IPS DF 6.9 (cell line): ENCODE measurements at places on chromosomes 3 and 15.

GRCh38 chr3:170643831-170644230 lies 58.0 kb upstream of the SLC7A14 start:
- no peak for DNase-seq

- no peak for DNase-seq
Measured at GRCh38 chr3:117941015-117941414, 1093.6 kb downstream of the IGSF11 start.

GRCh38 chr3:77373619-77374018 lies 333.7 kb downstream of the ROBO2 start:
- DNase-seq = no peak

DNA sequence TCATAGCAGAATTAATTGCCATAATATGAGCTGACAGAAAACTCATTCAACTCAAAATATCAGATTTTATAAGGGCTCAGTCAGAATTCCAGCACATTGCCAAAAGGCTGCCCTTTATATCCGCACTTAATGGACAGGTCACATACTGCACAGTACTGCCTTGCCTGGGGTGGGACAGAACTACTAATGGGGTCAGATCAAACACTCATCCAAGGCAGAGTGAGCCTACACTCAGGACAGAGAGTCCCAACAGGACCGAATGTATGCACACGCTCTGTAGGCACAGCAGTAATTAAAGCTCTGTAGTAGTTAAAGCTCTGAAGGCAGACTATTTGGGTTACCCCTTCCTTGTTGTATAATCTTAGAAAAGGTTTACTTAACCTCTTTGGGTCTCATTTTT lies 27.2 kb downstream of the HSPBAP1 start:
- no peak for DNase-seq

GRCh38 chr3:139764069-139764905 lies 86.5 kb upstream of the NMNAT3 start:
- no peak for DNase-seq

GRCh38 chr3:126743350-126743749 lies 39.3 kb downstream of the CHCHD6 start:
- DNase-seq = no peak

GRCh38 chr3:54720604-54721003 lies 207.3 kb downstream of the LRTM1 start:
- no peak for DNase-seq

DNA sequence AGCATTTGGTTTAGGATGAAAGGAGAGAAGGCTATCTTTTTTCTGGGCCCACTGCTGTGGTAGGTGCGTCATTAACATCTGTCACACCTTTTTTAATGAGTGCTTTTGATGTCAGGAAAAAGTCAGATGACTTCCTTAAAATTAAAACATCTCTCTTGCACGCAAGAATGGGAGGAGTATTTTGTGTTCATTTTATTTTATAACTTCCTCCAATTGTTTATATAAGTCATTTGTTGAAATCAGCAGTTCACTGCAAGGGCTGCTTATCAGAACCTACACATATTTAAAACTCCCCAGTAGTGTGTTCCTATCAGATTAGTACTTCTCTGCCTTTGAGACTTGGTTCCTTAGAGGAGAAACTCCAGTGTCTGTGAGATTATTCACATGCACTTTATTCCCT lies 143.8 kb downstream of the NEO1 start:
- no peak for DNase-seq

GRCh38 chr3:10929978-10930665 lies 62.4 kb upstream of the SLC6A1 start:
- no peak for DNase-seq

DNA sequence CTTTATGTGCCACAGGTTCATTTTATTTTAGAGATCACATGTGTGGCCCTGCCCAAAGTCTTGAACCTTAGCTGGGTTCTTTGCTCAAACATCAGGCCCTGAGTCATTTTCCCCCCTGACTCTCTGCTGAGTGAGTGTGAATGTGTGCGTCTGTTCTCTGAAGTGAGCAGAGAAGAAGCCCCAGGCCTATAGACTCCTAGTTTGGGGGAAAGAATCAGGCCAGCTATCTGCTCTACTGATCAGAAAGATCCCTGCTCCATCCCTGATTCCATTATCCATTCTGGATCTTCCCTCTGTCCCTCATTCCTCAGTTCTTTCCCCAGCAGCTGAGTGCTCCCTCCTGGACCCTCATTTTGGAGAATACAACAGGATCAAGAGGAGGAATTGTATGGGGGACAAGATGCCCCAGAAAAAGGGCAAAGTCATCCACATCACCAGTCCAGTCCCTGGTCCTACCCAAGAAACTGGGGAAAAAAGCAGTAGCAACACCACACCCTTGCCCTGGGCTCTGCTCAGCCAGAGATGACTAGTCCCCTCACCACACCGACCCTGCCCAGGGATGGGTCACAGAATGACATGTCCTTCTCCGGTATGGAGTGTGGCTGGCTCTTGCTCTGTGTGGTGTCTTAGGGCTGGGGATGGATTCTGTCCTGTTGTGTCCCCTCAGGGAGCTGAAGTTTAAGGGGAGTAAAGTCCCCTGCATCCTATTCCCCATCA lies 3.2 kb downstream of the DUOX1 start:
- no peak for DNase-seq

DNA sequence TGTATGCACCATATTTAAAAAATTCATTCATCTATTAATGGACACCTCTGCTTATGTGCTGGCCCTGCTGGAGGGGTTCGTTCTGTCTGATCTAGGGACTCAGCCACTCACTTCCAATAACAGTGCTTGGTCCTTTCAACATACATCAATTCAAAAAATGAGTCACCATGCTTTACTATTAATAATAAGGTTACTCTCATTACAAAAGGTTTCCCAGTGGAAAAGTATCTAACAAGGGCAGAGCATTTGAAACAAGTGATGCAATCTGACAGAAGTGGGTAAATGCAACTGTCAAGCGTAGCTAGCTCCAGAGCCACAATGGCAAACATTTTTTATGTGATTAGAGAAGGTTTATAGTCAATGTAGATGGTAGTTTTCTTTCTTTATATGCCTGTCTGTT lies 67.9 kb upstream of the TNIK start:
- DNase-seq = no peak

DNA sequence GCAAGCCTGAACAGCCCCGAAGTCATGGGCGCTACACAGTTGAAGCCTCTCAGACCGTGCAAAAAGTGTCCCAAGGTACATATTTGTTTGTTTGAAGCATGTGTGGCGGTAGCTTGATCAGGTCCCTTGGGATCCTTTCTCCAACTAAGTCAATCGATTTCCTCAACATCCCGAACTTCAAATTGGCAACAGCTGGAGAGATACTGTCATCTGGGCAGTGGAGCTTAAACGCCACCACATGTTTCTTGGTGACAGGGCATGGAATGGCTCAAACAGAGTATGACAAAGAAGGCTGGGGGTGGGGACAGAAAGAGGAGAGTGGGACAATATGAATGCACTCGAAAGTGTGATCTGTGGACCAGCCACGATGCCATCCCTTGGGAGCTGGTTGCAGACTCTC lies 84.9 kb upstream of the PSMD6 start:
- DNase-seq = no peak

- no peak for DNase-seq
Measured at GRCh38 chr15:91694831-91695210, 158.7 kb upstream of the SLCO3A1 start.

- no peak for DNase-seq
Measured at GRCh38 chr3:40681658-40682055, 156.9 kb downstream of the ZNF621 start.

DNA sequence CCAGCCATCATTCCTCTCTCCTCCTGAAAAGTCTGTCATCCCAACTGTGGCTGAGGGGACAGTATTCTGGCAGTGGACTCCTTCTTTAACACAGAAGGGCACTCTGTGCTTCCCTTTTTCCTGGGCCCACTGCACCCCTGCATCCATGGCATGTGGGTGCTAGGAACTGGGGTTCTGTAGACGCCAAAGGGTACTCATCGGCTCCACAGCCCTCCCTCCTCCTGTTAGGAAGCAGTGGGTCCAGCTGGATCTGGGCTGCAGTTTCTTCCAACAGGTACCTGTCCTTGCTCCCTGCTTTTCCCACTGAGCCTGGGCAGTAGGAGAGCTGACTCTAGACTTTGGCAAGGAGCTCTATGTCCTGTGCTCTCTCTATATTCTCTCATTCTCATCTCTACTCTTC lies 6.4 kb upstream of the MANF start:
- DNase-seq = no peak

DNA sequence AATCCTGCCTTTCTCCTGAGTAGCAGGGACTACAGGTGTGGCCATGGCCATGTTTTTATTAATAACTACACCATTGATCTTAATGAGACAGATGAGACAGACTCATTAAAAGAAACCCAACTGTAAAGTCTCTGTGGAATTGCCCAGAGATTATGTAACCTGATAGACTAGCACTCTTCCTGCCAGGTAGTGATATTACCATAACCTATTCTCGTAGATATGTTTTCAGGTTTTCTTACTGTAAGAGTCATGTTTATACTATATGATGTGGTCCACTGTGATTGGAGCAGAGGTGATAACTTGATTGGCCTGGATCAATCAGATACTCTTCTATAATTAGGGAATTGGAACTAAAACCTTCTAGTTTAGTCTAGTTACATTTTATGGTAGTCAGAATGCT lies 93.7 kb downstream of the NFKBIZ start:
- DNase-seq = no peak

GRCh38 chr3:49296781-49297411 lies 19.9 kb upstream of the C3orf62 start:
- DNase-seq = no peak

DNA sequence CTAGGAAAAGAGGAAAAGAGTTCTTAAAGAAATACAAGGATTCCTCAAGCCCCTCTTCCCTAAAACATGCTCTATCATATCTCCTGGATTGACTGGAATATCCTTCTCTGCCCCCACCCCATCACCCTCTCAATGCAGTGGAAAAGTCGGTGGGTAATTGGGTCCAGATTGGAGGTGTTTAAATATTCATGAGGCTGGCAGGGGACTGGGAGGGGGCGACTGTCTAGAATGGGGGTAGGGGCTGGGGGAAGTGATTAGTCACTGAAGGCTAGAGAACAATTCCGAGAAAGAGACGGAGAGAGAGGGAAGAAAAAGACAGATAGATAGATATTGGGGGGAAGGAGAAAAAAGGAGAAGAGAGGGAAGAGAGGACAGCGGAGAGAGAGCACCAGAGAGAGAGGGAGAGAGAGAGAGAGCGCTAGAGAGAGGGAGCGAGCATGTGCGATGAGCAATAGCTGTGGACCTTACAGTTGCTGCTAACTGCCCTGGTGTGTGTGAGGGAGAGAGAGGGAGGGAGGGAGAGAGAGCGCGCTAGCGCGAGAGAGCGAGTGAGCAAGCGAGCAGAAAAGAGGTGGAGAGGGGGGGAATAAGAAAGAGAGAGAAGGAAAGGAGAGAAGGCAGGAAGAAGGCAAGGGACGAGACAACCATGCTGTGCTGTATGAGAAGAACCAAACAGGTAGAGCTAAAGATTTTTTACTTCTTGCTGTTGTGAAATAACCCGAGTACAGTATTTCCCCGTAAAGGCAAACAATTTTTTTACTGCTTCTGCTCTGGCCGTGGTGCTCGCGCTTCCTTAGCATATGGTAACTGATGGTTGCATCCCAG lies at the start of gene GAP43:
Gene GAP43 (plus strand): TSS at position 467 of the 825 bp plus-strand sequence. CDS start 180 bp downstream, at position 647.
- peak; percentile 55 for DNase-seq

DNA sequence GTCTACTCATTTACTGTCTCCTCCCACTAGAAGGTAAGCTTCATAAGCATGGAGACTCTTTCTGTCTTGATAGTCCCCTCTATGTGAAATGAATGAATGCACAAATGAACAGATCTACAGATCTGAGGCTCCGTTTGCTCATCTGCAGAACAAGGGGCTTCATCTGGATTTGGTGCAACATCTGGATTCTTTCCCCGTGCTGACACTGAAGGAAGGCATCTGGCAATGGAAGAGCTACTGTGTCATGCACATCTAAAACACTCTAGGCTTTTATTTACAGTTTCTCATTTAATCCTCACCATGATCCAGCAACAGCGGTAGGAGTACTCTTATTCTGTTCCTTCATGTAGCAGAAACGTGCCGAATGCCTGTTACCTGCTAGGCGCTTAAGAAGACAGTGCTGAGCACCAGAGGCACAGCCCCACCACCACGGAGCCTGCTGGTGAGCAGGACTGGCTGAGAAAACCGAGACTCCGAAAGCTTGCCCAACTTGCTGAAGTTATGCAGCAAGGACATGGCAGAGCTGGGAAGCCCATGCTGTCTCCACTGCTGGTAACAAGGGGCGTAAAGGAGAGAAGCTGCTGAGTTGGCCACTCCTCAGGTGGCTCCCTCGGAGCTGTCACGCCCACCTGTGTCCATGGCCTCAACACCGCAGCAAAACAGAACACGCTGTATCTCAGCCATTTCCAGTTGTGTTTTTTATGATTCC lies 31.1 kb downstream of the LSM3 start:
- no peak for DNase-seq

DNA sequence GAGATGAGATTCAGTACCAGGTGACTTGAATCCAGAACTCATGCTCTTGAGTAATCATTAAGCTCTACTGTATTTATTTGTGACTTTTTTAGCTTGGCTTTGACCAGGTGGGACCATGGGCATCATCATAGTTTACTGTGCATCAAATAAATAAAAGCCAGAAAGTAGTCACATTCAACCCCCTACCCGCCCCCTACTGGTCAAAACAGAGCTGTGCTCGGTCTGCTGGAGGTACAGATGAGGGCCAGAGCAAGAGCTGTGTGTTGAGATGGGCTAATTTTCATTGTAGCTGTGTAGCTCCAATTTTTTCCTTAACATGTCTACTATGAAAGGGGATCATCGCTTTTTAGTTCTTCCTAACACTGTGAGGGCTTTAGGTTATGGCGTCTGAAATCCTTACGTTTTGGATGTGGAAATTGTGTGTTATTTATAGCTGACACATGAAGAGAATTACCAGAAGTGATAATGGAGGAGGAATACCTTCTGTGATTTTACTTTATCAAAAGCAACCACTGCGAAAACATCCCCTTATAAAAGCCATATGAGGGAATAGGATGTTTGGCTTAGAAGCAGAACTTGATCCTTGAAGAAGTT lies 375.1 kb downstream of the PTPRG start:
- no peak for DNase-seq

- no peak for DNase-seq
Measured at GRCh38 chr15:88243895-88244787, 12.4 kb downstream of the NTRK3 start.

GRCh38 chr15:51067510-51067909 lies 27.2 kb downstream of the TNFAIP8L3 start:
- no peak for DNase-seq

DNA sequence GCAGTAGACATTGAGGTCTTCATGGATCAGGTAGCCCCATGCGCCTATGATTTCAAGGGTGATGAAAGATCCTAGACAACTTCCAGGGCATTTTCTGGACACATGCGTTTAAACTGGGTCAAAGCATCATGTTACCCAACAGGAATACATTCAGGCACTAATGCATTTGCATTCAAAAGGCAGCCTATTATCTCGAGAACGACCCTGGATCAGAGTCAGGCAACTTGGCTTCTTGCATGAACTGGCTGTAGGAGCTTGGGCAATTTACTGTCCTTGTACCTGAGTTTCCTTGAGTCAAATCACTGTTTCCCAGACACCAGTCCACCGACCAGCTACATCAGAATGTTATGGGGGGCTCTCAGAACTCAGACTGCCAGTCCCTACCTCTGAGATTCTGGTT lies 51.5 kb upstream of the CHST2 start:
- DNase-seq = no peak

- DNase-seq = no peak
Measured at GRCh38 chr3:188296761-188297612, 143.0 kb downstream of the LPP start.
